ENCODE measurements at places on chromosomes 3 and 15.

GRCh38 chr3:66402596-66403290, 98.1 kb downstream of the LRIG1 start:
- no peak for DNase-seq

GRCh38 chr3:67176396-67176795, 178.3 kb downstream of the KBTBD8 start:
- no peak for DNase-seq

GRCh38 chr15:65778269-65778668, 13.8 kb downstream of the DENND4A start:
- DNase-seq, result no peak

DNA sequence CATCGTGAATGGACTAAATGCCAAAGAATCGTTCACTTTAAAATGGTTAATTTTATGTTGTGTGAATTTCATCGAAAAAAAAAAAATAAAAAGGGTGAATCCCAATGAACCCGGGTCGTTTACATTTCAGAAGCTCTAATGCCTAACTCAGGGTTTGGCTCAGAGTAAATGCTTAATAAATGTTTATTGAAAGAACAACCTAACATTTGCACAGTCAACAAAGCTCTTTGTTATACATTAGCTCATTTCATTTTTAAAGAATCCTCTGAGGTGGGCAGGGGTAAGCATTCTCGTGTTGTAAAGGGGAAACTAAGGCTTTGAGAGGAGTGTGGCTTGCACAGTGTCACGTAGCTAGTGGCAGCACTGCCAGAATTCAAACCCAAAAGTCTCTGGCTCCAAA, 109.5 kb downstream of the RPLP1 start:
- no peak for DNase-seq

GRCh38 chr15:43250785-43251184, 15.9 kb downstream of the TGM5 start:
- DNase-seq, result no peak

- DNase-seq, result no peak
Measured at GRCh38 chr15:81111510-81112470, 22.3 kb upstream of the CFAP161 start.

GRCh38 chr3:95905182-95905581, 909.2 kb upstream of the EPHA6 start:
- no peak for DNase-seq

DNA sequence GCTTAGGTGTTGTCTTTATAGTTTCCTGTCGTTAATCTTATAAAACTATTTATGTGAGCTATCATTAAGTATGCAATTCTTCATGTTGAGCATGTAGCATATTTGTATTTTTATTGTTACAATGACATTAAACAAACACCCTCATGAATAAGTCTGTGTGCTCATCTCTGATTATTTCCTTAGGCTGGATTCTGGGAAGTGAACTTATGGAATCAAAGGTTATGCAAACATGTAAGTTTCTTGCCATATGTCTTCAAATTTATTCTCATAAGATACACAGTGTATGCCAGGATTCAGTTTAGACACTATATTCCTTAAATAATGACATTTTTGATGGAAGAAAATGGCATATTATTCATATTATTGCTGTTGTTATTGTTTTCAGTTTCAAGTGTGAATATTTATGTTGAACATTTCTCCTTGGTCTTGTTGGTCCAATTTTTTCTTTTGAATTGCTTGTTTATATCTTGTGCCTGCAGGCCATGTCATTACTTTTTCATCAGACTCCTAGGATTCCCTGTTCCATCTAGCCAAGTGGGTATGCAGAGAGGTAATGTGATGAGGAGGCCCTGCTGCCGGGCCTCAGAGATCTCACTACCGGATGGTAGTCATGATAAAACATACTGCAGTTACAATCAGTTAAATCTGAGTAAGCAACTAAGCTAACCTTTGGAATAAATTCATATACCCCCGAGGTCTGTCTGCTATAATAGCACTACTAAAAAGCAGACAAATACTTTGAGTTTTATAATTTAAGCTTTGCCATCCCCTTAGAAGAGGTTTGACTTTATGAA, 684.3 kb upstream of the SGO1 start:
- no peak for DNase-seq

DNA sequence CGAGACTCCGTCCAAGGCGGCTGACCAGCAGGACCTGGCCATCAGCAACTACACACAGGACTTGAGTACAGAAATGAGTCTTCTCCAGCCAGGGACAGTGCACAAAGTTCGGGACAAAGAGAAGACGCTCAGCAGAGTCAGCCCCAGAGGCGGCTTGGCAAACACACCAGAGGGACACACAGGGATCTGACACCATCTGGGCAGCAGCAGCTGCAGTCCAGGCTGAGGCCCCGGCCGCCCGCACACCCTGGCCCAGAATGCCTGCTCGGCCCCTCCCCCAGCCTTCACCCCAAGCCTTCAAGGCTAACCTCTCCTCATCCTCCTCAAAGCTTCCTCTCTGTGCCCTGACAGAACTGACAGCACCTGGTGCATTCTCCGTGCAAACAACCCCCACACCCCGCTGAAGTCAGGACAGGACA, 61.1 kb downstream of the XXYLT1 start:
- no peak for DNase-seq

DNA sequence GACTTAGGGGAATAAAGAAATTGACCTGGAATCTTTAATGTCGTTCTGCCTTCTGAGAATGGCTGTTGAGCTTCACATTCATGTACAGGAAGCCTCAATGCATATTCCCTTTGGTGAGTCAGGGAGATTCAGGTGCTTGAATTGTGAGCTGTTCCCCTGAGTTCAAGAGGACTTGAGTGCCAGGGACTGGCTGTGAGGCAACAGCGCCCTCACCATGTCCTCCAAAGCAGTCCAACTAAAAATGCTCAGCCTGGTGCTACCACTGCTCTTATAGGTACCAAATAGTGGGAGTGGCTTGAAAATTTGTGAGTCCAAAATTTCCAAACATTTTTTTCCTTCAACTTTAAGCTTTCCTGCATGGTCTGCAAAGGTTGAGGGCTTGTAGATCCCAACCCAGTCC, 54.1 kb downstream of the LEO1 start:
- DNase-seq, result no peak

GRCh38 chr3:42758126-42758525, 14.9 kb downstream of the CCDC13 start:
- DNase-seq, result no peak

GRCh38 chr3:178406206-178406605, 130.0 kb upstream of the KCNMB2 start:
- no peak for DNase-seq
